ENCODE measurements at places on chromosomes 3 and 15.

DNA sequence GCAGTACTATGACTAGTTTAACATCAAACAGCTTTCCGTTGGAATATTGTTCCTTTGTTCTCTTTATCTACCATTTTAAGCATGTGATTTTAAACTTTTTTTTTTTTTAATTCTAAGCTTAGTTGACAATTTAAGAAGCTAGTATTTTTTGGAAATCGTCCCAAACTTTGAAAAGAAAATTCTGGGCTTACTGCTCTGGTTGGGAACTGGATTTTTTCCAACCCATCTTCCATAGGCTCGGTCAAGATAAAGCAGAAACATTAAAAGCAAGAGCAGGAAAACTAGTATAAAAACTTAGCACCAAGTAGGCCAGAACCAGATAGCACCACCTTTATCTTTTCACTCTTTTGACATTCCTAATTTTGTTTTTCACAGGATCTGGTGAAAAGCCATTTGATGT lies 49.9 kb downstream of the TSC22D2 start:
- no peak for DNase-seq

GRCh38 chr3:104126463-104126862 lies 1240.2 kb upstream of the ALCAM start:
- no peak for DNase-seq

GRCh38 chr15:71199384-71200351 lies 84.4 kb downstream of the THSD4 start:
- peak; percentile 55 for DNase-seq

GRCh38 chr15:63940966-63941620 lies 105.2 kb downstream of the DAPK2 start:
- DNase-seq: no peak

DNA sequence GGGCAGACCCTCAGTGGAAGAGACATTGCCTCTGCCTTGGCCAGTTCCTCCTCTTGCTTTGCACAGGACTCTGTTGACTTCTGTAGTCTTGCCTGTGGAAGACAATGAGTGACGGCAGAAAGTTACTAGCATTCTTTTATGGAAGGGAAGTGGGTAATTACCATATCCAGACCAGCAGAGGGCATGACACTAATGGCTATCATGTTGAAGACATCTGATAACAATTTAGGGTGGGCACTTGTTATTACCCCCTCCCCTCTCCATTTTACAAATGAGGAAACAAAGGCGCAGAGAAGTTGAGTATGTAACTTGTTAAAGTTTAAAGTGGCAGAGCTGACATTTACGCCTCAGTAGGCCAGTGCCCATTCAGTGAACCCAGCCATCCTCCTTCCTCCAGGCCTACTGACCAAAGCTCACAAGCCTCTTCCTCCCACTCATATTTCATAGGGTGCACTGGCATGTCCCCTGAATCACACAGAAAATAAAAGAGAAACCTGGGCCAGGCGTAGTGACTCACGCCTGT lies 48.2 kb upstream of the FMN1 start:
- peak; percentile 18 for DNase-seq

GRCh38 chr3:53303957-53304356 lies 43.4 kb downstream of the DCP1A start:
- no peak for DNase-seq

GRCh38 chr3:45940004-45940780 lies 3.1 kb upstream of the CXCR6 start:
- no peak for DNase-seq

GRCh38 chr3:146227486-146227885 lies 23.4 kb downstream of the PLSCR4 start:
- no peak for DNase-seq

DNA sequence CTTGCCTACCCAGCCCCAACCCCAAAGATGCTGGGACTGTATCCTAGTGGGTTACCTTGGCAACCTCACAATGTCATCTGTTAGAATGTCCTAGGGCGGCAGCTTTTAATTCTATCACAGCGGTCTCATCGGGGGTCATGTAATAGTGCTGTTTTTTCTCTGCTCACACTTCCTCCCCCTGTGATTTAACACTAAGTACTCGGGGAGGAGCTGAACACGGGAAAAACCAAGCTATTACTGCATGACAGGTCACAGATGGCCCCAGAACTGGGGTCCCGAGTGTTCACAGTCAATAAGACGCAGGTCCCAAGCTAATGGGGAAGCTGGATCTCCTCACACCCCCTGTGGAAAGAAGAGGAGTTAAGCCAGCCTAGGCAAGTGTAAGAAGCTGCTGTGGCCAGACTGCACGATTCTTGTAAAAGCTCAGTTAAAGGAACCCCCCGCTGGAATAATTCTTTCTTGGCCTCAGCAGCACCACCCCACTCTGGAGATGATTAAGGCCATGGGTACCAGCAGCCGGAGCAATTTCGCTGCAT lies 2.5 kb upstream of the RFTN1 start:
- DNase-seq: no peak

GRCh38 chr3:117105686-117106085 lies 396.1 kb downstream of the TUSC7 start:
- peak; percentile 91 for DNase-seq

- peak; percentile 63 for DNase-seq
Measured at GRCh38 chr3:156808025-156808424, 18.1 kb upstream of the LEKR1 start.

- DNase-seq: peak; percentile 12
Measured at GRCh38 chr3:112302881-112303763, 9.1 kb upstream of the SLC9C1 start.

- DNase-seq: peak; percentile 78
Measured at GRCh38 chr3:141680620-141681389, 57.3 kb upstream of the RNF7 start.

DNA sequence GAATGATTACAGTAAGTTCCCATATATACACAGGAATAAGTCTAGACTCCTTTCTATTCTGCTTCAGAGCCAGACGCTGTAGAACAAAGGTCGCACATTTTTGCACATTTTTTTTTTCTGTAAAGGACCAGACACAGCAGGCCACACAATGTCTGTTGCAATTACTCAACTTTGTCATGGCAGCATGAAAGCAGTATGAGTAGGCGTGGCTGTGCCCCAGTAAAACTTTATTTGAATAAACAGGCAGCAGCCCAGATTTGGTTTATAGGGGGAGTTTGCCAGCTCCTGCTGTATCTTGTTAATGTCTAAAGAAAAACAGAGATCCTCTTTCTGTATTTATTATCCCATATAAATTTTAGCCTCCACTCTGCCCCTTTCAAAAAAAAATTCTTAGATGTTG lies 708.3 kb downstream of the FHIT start:
- DNase-seq: no peak

DNA sequence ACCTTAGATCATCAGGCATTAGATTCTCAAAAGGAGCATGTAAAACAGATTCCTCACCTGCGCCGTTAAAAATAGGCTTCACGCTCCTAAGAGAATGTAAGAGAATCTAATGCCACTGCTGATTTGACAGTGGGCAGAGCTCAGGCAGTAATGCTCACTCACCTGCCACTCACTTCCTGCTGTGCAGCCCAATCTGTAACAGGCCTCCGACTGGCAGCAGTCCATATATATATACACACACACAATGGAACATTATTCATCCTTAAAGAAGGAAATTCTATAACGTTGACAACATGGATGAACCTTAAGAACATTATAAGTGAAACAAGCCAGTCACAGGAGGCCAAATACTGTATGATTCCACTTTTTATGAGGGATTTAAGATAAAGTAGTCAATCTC lies 24.5 kb downstream of the ZNF148 start:
- no peak for DNase-seq

GRCh38 chr15:80698676-80699075 lies 3.6 kb downstream of the ABHD17C start:
- peak; percentile 35 for DNase-seq

- DNase-seq: no peak
Measured at GRCh38 chr3:32596909-32597369, 26.3 kb upstream of the DYNC1LI1 start.

- DNase-seq: peak; percentile 60
Measured at GRCh38 chr3:182713743-182714517, 79.4 kb upstream of the ATP11B start.

- no peak for DNase-seq
Measured at GRCh38 chr15:68488290-68488689, 56.3 kb upstream of the ITGA11 start.

GRCh38 chr3:50389414-50389767 lies 30.1 kb upstream of the TMEM115 start:
- DNase-seq: no peak

DNA sequence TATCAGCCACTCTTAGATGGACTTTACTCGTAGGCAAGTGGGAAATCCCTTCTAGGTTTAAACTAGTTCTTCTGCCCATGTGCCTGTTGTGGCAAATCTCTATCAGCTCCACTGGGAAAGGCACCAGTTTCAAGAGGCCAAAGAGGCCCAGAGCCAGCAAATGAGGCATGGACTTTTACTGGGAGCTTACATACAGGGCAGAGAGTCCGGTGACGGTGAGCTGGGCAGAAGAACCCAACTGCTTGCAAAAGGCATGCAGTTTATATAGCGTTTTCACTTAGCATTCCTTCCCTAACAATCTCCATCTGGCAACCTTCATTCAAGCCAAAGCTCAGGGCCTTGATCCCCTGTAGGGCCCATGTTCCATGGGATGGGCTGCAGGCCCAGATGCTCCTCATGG lies 93.0 kb upstream of the C3orf80 start:
- DNase-seq: no peak

GRCh38 chr15:31345606-31346366 lies 19.2 kb downstream of the KLF13 start:
- no peak for DNase-seq

DNA sequence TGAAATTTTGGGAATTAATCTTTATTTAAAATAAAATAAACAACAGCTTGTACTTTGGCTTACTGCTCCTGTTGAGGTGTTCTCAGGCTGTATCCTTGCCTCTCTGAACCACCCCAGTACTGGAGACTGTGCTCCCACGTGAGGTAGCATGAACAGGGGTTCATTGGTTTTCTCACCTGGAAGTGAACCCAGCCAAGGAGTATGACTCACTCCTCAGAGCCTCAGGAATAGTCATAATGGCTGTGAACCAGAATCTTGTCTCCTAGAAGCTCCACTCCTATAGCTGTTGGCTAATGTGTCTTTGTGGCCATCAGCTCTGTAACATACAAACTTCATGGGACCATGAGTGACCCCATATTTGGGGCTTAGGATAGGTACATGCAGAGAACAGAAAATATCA lies 122.5 kb upstream of the ST8SIA2 start:
- no peak for DNase-seq

- DNase-seq: peak; percentile 95
Measured at GRCh38 chr3:99319961-99320360, 318.4 kb upstream of the COL8A1 start.

Data from fibroblast of skin of right biceps (primary cell).